ENCODE measurements at places on chromosomes 6 and 20.

- DNase-seq, result no peak
These were observed 48.2 kb upstream of the ASIP start for GRCh38 chr20:34193051-34193450.

DNA sequence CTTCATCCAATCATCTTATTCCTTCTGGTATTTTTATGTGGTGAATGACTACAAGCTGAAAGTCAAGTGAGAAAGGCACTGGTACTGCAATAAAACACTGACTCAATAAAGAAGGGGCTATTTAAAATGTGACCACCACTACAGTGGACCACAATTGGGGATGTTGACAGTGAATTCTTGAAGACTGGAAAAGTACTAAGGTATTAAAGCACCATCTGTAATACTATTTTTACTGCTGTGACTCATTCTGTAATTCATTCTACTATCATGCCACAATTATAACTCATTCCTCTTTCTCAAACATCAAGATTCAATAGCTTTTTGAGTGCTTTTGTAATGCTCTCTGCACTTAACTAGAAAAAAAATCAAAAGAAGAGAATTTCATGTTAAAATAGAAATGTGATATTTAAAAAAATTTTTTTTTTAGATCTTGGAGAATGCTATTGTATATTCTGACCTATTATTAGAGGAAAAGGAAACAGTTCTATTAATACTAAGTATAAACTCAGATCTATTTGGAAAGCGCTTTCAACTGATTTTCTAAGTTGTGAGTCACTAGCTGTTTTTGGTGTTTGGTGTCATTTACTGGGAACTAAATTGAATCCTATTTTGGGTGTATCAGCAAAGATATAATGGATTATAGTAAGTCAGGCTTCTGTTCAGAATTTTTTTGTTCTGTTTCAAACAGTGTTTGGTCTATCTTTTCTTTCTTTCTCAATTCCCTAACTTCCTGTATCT lies 104.7 kb upstream of the TMEM170B start:
- DNase-seq, result no peak

DNA sequence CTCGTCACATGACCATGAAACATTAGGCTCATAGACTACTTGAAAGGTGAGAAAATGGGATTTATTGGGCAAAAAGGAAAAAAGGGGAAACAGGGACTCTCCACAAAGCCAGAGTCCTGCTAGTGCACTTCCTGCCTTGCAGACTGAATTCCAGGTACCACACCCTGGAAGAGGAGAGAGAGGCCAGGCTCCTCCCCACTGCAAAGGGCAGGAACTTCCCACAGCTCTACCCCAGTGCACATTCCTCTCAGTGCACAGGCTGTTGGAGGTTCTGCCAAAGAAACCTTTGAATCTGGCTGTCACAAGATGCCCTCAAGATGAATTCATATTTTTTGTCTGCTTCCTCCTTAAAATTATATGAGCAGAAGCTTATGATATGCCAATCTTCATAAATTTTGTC lies 920.4 kb upstream of the GJE1 start:
- no peak for DNase-seq

DNA sequence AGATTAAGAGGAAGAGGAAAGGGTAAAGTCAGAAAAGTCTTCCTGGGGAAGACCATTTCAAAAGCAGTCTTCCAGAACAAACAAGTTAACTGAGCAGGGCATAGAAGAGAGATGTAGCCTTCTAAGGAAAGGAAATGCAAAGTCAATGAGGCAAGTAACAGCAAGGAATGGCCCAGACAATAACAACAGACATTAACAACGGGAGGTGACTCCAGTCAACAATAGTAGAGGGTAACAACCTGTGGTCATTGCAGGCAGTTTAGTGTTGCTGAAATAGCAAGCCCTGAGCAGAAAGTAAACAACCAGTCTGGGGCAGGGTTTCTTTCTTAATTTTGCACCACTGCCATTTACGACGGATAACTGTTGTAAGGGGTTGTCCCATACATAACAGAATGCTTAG lies 2.1 kb downstream of the MDN1 start:
- no peak for DNase-seq

GRCh38 chr6:55825402-55826051 lies 49.9 kb downstream of the BMP5 start:
- no peak for DNase-seq

- DNase-seq, result no peak
These were observed 41.9 kb downstream of the TULP4 start for GRCh38 chr6:158353883-158354877.

- DNase-seq, result no peak
These were observed 6.2 kb downstream of the TRIM38 start for GRCh38 chr6:25968769-25969168.

DNA sequence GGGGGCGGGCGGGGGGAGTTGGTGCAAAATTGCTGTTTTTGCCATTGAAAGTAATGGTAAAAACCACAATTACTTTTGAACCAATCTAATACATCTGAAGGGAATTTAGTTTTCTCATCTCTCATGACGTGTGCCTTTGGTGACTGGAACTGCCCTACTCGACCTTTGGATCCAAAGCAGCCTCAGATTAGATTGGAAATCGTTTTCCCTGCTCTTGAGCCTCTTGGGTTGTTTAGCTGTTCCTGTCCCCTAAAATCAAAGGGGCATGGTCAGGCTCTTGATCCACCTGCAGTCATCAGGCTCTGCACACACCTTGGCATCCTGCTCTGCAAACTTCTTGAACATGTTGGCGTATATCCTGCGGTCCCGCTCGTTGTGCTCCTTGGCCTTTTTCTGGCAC lies 64.0 kb upstream of the TULP1 start:
- DNase-seq, result no peak

DNA sequence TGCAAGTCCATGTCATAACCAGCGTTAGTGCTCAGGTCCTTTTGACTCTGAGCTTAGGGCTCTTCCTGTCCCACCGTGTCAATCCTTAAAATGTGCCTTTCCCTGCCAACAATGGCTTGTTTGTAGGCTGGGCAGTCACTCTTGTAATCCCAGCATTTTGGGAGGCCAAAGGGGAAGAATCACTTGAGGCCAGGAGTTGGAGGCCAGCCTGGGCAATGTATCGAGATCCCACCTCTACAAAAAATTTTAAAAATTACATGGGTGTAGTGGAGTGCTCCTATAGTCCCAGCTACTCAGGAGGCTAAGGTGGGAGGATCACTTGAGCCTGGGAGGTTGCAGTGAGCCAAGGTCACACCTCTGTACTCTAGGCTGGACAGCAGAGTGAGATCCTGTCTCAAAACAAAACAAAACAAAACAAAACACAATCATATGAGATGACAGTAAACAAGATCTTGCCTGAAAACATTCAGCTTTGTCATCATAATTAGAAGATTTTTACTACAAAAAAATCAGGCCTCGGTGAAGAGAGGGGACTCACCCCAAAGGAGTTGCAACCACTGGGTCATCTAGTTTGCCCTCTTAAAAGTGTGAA lies 52.5 kb upstream of the SLC32A1 start:
- DNase-seq, result no peak

- DNase-seq, result no peak
These were observed 208.2 kb downstream of the THBS2 start for GRCh38 chr6:169045486-169045885.

DNA sequence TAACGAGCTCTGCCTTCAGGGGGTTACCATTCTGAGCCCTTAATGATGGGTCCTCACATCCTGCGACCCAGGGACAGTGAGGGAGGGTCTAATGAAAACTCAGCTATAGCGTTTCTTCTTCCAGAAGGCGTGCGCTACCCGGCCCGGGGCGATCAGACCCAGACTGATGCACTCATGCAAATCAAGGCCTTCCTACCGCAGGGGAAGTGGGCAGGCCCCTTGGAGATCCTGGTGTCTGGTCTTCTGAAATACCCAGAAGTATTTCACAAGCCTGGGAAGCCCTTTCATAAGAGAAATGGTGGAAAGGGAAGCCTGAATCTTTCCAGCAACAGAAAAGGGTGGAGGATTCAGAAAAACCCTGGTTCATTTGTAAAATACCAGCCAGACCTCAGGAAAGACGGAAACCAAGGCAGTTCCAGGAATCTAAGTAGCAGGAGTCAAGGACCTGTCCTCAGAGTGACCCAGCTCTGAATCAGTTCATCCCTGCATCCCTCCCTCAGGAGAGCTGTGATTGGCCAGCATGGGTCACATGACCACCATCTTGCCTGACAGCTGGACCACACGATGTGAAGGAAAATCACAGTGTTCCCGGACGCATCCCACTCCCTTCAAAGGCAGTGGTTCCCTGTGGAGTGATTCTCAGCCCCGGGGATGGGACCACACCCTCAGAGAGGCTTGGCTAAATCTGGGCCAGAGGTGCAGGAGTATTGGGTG lies 12.7 kb downstream of the BFSP1 start:
- DNase-seq, result no peak

- DNase-seq, result no peak
These were observed 1093.5 kb upstream of the ADGRB3 start for GRCh38 chr6:67541586-67541985.

- no peak for DNase-seq
These were observed 4.9 kb upstream of the EEF1A1 start for GRCh38 chr6:73525546-73526330.

DNA sequence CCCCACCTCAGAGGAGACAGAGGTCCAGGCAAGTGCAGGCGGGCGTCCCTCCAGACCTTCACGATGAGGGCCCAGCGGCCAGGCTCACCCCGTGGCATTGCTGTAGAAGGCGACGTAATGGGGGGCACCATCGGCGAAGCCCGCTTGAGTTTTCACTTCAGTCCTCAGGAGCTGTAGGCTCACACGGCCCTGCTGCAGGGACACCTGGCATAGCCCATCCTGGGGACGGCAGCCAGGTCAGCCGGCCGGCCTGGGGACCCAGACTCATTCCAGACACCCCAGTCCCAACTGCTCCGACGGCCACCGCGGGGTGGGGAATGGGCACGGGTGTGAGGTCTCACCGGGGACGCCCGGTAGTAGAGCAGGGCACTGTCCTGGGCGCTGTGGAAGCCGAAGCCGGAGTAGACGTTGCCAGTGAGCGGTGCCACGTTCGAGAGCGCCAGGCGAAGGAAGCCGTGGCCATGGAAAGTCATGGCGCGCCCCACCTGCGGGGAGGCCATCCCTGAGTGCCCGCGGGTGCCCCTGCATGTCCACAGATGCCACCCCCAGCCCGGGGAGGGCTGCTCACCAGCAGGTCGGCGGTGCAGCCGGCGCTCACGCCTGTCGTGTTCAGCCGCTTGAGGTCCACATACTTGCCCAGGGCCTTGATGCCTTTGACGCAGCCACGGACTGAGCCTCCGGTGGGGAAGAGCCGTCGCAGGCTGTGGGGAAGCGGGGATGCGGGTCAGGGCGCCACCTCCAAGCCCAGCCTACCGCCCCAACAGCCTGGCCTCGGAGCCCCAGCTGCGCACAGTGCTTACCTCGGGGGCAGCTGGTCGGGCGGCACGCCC lies 9.2 kb downstream of the ADRM1 start:
- no peak for DNase-seq

DNA sequence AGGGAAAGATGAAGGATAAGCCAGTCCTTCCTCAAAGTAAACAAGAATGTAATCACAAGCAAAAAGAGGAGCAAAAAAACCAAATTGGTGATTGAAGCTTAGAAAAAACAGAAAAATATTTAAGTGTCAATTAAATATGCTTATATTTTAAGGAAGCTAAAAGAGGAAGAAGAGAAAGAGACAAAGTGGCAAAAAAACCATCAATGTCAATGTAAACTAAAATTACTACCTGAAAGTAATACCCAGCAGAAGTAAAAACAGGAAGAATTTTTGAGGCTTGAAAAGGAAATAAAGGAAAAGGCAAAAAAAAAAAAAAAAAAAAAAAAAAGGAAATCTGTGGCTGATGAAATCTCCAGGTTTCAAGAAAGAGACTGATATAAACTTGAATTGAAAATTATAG lies 36.2 kb upstream of the OGFRL1 start:
- no peak for DNase-seq

- no peak for DNase-seq
These were observed 99.1 kb downstream of the HIVEP2 start for GRCh38 chr6:142845624-142846458.

- no peak for DNase-seq
These were observed 4.3 kb downstream of the MICA start for GRCh38 chr6:31407699-31408098.

DNA sequence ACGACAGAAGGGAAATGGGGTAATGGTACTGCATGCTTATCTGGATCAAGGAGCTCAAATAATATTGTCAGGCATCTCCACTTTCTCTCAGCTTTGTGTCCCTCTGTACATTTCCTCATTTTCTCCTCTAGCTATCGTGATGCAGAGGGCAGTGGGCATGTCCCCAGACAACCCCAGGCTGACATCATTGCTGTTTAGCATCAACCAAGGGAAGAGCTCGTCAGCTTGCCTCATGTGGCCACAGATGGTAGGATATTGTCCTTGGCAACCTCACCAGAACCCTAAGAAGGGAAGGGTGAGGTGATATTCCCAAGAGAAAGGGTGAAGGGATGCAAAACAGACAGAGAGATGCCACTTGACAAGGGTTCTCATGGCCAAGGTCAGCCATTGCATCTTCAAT lies 58.3 kb downstream of the MAFB start:
- DNase-seq, result no peak

DNA sequence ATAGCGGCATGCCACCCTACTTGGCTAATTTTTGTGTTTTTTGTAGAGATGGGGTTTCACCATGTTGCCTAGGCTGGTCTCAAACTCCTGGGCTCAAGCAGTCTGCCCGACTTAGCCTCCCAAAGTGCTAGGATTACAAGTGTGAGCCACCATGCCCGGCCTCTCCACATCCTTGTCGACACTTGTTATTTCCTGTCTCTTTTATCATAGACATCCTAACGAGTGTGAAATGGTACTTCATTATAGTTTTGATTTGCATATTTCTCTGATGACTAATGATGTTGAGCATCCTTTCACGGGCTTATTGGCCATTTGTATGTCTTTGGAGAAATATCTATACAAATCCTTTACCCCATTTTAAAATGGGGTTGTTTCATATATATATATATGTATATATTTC lies 39.0 kb upstream of the ASXL1 start:
- no peak for DNase-seq

DNA sequence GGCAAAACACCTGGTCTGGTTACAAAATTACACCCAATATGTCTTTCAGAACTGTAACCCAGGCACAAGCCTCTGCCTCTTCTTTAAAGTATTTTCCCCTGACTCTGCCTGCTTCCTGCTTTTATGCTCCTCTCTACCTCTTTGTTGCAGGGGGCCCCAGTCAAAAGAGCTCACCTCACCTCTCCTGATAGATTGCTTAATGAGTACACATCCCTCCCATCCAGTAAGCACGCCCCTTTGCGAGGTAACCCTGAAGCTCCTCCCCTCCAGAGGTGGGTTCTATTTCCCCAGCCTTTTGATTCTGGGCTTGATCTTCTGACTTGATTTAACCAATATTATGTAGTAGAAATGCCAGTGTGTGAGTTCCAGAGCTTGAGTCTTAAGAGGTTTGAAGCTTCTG lies 56.6 kb upstream of the EYA2 start:
- no peak for DNase-seq

GRCh38 chr6:149112976-149113375 lies 204.5 kb upstream of the TAB2 start:
- no peak for DNase-seq

GRCh38 chr6:133835901-133836300 lies 53.0 kb upstream of the TCF21 start:
- DNase-seq, result no peak

DNA sequence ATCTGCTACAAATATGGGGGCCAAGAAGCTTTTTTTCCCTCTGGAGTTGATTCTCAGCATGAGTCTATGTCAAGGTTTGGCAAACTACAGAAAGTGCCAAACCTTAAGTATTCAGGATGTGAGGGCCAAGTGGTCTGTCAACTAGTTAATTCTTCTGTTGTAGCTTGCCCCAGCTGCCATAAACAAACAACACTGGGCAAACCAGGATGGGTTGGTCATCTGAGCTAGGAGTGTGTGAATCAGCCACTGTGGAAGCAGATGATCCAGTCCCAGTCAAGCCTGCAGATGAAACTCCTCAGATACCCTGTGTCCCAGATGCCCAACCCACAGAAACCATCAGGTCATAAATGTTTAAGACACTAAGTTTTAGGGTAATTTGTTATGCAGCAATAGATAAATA lies 103.0 kb upstream of the MOCS1 start:
- DNase-seq, result no peak

Measured in stimulated activated CD4-positive, alpha-beta T cell treated with anti-CD3 and anti-CD28 coated beads, Interleukin-1b, Interleukin-23, amount 100 ng/mL, for 1 hour (primary cell).